SJSA1 (cell line): ENCODE measurements at places on chromosomes 6 and 20.

DNA sequence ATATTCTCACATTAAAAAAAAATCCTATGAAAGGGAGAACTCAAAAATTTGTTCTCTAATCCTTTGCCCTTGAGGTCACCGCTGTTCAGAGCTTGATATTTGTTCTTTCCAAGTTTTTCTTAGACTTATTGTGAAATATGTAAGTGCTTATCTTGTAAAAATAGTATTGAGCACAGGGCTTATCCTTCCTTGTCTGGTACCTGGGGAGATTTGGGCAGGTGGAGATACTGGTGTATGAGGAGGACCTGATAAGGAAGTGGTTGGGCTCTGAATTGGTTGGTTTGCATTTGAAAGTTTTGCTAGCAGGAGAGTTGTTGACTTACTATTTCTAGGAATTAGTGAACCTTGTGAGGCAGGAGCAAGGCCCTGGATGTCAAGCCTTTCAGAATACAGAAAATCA, 28.9 kb upstream of the ANKEF1 start:
- H3K4me1 ChIP-seq: no peaks in the 10 kb centered on the region
- no peak overlapping the region for H3K4me3 ChIP-seq
- H3K27me3 ChIP-seq: no peaks in the 10 kb centered on the region
- DNase-seq: no peak

DNA sequence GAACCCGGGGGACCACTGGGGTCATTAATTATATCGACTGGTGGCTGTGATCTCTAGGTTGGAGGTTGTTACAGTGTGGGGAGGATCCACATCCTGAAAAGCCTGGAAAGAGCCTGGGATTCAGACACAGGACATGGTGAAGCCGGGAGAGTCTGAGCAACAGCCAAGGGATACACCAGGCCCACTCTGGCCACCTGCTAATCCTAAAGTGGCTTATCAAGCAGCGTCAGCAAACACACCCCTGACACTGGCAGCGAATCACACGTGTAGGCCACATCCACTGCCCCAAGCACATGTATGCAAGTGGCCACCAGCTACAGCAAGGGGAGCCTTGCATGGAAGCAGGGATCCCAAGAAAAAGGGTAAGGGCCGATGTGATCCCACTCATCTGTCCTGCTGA, 41.0 kb downstream of the GFOD1 start:
- H3K27ac ChIP-seq: no peak overlapping the region
- no peak overlapping the region for H3K4me3 ChIP-seq
- no peak for DNase-seq
- H3K4me1 ChIP-seq: no peaks in the 10 kb centered on the region
- H3K27me3 ChIP-seq: no peaks in the 10 kb centered on the region

- peaks cover 10% of the 10 kb centered on the region for H3K36me3 ChIP-seq
- no peaks in the 10 kb centered on the region for H3K27me3 ChIP-seq
- no peak overlapping the region for H3K27ac ChIP-seq
- H3K4me3 ChIP-seq: no peak overlapping the region
Observed at GRCh38 chr6:144319211-144319610, 34.1 kb downstream of the UTRN start.

DNA sequence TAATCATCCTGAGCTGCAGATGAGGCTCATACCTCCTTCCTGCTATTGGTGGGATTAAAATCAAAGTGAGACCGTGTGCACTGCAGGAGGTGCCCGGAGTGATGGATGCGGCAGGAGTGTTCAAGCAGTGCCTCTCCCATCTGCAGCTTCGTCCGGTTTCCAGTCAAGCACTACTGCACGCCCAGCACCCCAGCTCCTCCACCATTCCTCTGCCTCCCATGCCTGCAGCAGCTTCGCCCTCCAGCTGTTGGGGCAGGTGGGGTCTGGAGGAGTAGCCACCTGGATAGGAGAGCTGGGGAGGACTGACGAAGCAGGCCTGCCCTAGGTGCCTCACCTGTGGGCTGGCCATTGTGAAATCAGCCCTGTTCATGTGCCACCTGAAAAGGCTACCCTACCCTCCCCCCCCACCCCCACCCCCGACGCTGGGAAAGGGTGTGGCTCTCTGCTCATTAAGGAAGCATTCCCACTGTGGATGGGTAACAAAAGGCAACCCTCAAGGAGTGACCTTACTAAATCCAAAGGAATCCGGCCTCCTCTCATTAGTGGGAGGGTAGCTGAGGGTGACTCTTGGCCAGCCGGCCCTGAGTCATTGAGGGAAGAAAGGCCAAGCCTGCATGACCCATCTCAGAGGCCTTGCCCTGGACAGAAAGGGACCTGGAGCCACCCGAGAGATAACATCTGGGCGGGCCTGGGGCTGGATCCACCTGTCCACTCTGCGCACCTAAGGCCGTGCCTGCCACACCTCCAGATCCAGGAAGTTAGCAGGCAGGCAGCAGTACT, 115.9 kb upstream of the ARMC2 start:
- peak; percentile 44 for DNase-seq
- no peaks in the 10 kb centered on the region for H3K36me3 ChIP-seq
- H3K27me3 ChIP-seq: no peaks in the 10 kb centered on the region
- H3K27ac ChIP-seq: 0 out of 2 replicates have a peak overlapping the region, but pooled peaks have one; percentile 10

- DNase-seq: no peak
- H3K4me3 ChIP-seq: no peak overlapping the region
- no peaks in the 10 kb centered on the region for H3K4me1 ChIP-seq
- H3K36me3 ChIP-seq: no peaks in the 10 kb centered on the region
- H3K27me3 ChIP-seq: no peaks in the 10 kb centered on the region
Observed at GRCh38 chr6:112525749-112526148, 178.6 kb downstream of the RFPL4B start.

DNA sequence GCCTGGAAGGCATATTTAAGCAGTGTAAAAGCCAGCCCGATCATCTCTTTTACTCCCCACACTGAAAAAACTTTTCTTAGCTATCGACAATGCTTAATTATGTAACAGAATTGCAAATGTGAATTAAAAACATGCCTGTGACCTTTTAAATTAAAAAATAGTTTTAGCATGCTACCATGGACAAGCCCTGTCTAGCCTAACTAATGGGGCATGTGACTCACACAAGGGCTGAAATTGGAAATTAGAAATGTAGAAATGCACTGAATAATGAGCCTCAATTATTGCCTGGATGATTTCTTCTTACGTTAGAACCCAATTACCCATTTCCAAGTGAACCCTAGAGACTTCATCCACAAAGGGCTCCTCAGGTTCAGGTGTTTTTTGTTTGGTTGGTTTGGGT, 82.7 kb downstream of the SIM1 start:
- H3K4me1 ChIP-seq: no peaks in the 10 kb centered on the region
- H3K4me3 ChIP-seq: no peak overlapping the region
- no peaks in the 10 kb centered on the region for H3K27me3 ChIP-seq
- no peak overlapping the region for H3K27ac ChIP-seq
- no peaks in the 10 kb centered on the region for H3K36me3 ChIP-seq
- no peak for DNase-seq

DNA sequence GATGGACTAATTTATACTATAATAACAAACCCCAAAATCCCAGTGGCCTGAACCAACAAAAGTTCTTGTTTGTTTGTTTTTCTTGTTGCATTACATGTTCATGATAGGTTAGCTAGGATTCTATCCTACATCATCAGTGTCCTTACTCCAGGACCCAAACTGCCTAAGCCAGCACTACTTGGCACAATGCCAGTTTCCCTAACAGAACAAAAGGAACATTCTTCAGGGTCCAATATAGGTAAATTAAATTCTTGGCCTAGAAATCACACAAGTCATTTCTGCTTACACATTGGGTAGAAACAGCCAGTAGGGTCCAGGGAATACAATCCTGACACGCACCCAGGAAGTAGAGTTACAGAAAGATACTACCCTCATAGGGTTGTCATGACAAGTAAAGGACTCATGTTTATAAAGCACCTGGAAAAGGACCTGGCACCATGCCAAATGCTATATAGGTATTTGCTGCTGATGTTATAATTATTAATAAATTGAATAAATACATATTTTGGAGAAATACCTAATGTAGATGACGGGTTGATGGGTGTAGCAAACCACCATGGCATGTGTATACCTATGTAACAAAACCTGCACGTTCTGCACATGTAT, 38.8 kb downstream of the RCAN2 start:
- no peaks in the 10 kb centered on the region for H3K27me3 ChIP-seq
- H3K36me3 ChIP-seq: no peaks in the 10 kb centered on the region
- peak overlapping the region; percentile 70 for H3K27ac ChIP-seq
- H3K4me3 ChIP-seq: no peak overlapping the region
- no peak for DNase-seq
- peaks cover 35% of the 10 kb centered on the region for H3K4me1 ChIP-seq

DNA sequence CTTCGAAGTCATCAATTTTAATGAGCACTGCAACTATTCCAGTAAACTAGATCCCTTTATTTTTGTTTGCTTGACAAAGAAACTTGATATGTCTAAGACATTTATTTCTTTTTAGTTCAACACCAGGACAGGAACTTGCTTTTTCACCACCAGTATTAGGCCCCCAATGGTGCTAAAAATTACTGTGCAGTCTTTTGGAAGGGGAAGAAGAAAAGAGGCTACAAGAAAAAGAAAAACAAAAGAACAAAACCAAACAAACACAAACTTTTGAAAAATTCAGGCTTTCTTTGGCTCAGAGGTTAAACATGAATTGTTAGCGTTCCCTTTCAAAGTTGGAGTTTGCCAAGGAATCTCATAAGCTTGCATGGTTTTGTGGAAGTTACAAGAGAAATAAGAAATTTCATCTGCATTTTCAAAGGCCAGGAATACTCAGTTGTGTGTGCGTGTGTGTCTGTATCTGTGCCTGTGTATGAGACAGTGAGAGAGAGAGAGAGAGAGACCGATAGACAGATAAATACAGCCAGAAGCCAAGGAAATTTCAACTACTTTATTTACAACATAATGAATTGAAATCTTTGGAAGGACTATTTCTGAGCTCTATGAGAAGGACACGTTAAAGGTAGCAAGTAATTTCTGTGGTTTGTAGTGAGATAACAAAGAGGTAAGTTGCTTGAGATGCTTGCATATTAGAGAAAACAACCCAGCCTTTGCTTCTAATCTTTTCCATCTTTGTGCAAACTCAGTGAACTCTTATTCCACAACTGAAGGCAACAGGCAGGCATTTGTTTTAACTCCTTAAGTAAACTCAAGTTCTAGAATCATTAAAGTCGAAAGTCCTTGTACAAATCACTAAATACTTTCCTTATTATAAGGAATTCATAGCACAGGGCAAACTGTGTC, 171.0 kb upstream of the CITED2 start:
- H3K27ac ChIP-seq: peak overlapping the region; percentile 52
- no peaks in the 10 kb centered on the region for H3K36me3 ChIP-seq
- peak; percentile 36 for DNase-seq
- H3K4me3 ChIP-seq: no peak overlapping the region
- peaks cover 46% of the 10 kb centered on the region for H3K4me1 ChIP-seq
- no peaks in the 10 kb centered on the region for H3K27me3 ChIP-seq

DNA sequence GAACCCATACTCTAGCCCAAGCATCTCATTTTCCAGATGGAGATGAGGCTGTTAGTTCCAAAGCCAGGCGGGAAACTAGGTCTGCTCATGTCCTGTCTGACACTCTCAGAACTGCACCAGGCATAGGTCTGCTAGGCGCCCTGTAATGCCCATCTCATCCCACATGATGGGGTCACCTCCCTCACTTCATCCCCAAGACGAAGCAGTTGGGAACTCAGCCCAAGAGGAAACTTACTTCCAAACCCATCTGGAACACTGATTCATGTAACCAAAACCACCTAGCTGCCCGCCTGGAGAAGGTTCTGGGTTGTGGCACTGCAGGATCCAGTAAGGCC, 119.4 kb upstream of the PRND start:
- no peak overlapping the region for H3K4me3 ChIP-seq
- H3K36me3 ChIP-seq: no peaks in the 10 kb centered on the region
- H3K27me3 ChIP-seq: no peaks in the 10 kb centered on the region
- H3K4me1 ChIP-seq: peaks cover 36% of the 10 kb centered on the region
